Hematopoietic multipotent progenitor cell treated with erythropoietin and hydrocortisone succinate and interleukin-3 and kit ligand, for 15 days (in vitro differentiated cells): ENCODE measurements at places on chromosomes 4 and X.

- no peak for DNase-seq
Measured at GRCh38 chr4:146061610-146062334, 113.7 kb upstream of the LSM6 start.

DNA sequence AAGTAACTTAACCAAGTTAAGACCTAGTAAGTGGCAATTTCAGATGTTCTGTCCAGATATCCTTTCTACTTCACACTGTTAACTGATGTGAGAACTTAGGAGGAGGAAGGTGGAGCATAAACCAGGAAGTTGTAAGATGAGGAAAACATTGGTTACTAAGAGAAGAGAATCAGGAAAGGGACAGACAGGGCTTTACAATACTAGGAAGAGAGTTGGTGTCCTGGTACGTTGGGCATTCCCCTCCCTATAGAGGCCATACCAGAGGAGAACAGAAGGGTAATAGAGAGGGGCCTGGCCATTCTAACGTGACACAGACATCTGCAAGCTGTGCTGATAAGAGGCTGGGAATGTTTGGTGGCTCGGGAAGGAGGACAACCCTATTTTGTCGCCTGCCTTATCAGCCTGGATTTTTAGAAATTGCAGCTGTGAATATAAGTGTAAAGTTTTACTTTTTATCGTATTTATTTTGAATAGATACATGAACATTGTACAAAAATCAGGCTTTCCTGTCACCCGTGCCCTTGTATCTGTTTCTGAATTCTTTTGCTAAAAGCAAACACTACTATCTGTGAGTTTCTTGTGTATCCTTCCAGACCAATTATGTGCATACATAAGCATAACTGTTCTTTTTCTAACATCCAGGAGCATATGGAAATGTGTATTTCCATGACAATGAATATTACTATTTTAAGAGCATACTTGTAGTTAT, 53.5 kb upstream of the HPRT1 start:
- DNase-seq = peak; percentile 6

DNA sequence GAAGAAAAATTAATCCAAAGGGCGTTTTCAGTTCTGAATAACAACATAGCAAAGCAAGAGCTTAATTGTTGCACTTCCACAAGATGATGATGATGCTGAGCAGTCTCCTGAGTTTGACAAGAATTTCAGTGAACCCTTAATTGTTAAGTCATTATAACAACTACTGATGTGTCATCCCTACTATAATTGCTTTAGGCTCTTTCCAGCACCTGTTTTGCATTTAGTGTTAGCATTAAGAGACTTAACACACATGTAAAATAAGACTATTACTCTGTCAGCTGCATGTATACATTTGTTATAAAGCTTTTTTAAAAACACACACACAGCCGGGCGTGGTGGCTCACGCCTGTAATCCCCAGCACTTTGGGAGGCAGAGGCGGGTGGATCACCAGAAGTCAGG, 37.9 kb upstream of the GALNT7 start:
- no peak for DNase-seq

- no peak for DNase-seq
Measured at GRCh38 chr4:112515198-112516065, 548 bp downstream of the NEUROG2 start.

GRCh38 chrX:135009057-135009610, 13.2 kb downstream of the RTL8B start:
- no peak for DNase-seq
